ENCODE measurements at places on chromosomes 7 and 10.

- DNase-seq = no peak
These were observed 173.9 kb downstream of the NEURL1 start for GRCh38 chr10:103667356-103667755.

- no peak for DNase-seq
These were observed 212.3 kb downstream of the DKK1 start for GRCh38 chr10:52526251-52526823.

- no peak for DNase-seq
These were observed 11.7 kb downstream of the CREB5 start for GRCh38 chr7:28423918-28424514.

GRCh38 chr10:33005322-33006301 lies 47.6 kb upstream of the ITGB1 start:
- DNase-seq = no peak

GRCh38 chr7:132232406-132232805 lies 343.9 kb downstream of the PLXNA4 start:
- DNase-seq = no peak

- DNase-seq = peak; percentile 86
These were observed 88.3 kb downstream of the CHN2 start for GRCh38 chr7:29282819-29283414.

- no peak for DNase-seq
These were observed 242.6 kb upstream of the FZD8 start for GRCh38 chr10:35884657-35885071.

DNA sequence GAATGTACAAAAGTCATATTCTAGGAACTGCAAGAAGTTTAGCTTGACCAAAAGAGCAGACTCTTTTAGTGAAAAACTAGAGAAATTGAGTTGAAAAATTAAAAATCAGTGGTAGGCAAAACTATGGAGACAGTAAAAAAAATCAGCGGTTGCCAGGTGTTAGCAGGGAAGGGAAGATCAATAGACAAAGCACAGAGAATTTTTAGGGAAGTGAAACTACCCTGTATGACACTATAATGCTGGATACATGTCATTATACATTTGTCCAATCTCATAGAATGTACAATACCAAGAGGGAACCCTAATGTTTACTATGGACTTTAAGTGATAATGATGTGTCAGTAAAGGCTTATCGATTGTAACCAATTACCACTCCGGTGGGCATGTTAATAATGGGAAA lies 761.9 kb downstream of the MAGI2 start:
- DNase-seq = no peak

GRCh38 chr10:129398711-129399141 lies 68.3 kb upstream of the MGMT start:
- DNase-seq = no peak
